GM12878 (cell line): ENCODE measurements at places on chromosomes 2 and 18. TPM values are rescaled to one million over a fixed set of nuclear protein-coding genes. Genes with fewer than 3 reads are reported as not detected.

Gene CRYGC
- not detected in 2 replicates for total RNA-seq

Gene INHBB
- 0.05 and 0.11 TPM in 2 replicates for total RNA-seq

Gene ARHGAP28
- total RNA-seq = not detected in 2 replicates

Gene LRRTM4
- not detected in 2 replicates for total RNA-seq

Gene UGT1A10
- total RNA-seq = 0.11 TPM in 1 of 2 replicates, not detected in the other

Gene ACVR1C
- not detected in 2 replicates for total RNA-seq

Gene ACADL
- total RNA-seq = not detected in 2 replicates
